Vagina (tissue), 2 donors: ENCODE measurements at places on chromosomes 16 and 17. TPM values are rescaled to one million over a fixed set of nuclear protein-coding genes. Genes with fewer than 3 reads are reported as not detected.

DNA sequence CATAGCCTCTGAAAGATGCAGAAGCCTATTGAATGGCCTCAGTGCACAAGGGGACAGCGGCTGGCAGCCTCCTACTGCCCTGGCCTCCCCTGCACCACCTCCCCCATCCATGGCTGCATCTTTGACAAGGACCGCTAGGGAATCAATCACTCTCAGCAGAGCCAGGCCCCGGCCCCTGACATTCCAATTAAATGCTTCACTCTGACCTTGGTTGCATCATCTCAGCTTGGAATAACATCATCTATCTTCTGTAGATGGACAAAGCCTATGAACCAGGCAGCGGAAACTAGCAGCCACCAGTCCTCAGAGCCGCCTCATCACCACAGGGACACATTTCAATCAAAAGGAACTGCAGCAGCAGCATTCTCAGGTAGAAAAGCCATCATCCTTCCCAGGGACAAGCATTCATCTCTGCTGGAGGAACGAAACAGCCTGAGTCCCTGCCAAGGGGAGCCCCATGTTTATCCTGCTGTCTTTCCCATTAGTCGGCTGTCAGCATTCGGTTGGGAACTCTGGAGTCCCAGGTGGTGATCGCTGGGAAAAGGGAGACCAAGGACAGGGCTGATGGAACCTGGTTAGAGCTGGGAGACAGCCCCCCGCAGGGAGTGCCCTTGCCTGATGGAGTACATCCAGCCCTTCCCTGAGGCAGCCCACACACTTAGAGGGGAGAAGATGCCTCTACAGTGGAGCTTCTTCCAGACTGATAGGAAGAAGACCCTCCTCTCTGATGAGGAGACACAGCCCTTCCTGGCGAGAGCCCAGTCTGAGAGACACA is 11.5 kb upstream of the TMEM132E start:
- no peak for DNase-seq

Gene HSPB9
- total RNA-seq: 1.2 TPM

DNA sequence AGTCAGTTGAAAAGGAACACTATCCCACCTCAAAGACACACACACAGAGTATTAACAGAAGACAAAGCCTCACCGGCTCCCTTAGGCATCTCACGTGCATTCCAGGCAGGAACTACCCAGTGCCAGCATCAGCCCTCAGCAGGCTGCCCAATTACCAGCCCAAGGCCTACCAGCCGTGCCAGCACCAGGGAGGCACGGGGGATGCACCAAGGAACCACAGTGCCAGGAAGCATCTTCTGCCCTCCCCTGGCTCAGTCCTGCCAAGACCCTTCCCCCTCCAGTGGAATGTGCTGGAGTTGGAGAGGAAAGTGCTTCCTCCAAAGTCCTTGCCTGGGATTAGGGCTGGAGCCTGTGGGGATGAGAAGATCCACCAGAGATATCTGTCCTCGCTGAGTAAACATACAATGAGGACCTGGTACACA is 11.0 kb upstream of the KRT19 start:
- no peak for DNase-seq

DNA sequence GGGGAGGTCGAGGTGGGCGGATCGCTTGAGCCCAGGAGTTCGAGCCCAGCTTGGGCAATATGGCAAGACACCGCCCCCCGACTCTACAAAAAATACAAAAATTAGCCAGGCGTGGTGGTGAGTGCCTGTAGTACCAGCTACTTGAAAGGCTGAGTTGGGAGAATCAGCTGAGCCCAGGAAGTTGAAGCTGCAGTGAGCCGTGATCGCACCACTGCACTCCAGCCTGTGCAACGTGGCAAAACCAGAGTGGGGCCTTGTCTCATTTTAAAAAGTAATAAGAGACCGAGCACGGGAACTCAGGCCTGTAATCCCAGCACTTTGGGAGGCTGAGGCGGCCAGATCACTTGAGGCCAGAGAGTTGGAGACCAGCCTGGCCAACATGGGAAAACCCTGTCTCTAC is 24.4 kb upstream of the ABCC1 start:
- no peak for DNase-seq

Gene ENO3
- total RNA-seq: 5.6 TPM

Gene HASPIN
- total RNA-seq: 0.74 TPM

Gene METRNL
- 156 TPM for total RNA-seq

Gene TMEM114
- total RNA-seq: not detected
